ENCODE measurements at places on chromosomes 6 and 20. TPM values are rescaled to one million over a fixed set of nuclear protein-coding genes. Genes with fewer than 3 reads are reported as not detected.

ADGRF5 gene
- not detected for total RNA-seq

RIN2 gene
- total RNA-seq: 2.7 TPM

DNA sequence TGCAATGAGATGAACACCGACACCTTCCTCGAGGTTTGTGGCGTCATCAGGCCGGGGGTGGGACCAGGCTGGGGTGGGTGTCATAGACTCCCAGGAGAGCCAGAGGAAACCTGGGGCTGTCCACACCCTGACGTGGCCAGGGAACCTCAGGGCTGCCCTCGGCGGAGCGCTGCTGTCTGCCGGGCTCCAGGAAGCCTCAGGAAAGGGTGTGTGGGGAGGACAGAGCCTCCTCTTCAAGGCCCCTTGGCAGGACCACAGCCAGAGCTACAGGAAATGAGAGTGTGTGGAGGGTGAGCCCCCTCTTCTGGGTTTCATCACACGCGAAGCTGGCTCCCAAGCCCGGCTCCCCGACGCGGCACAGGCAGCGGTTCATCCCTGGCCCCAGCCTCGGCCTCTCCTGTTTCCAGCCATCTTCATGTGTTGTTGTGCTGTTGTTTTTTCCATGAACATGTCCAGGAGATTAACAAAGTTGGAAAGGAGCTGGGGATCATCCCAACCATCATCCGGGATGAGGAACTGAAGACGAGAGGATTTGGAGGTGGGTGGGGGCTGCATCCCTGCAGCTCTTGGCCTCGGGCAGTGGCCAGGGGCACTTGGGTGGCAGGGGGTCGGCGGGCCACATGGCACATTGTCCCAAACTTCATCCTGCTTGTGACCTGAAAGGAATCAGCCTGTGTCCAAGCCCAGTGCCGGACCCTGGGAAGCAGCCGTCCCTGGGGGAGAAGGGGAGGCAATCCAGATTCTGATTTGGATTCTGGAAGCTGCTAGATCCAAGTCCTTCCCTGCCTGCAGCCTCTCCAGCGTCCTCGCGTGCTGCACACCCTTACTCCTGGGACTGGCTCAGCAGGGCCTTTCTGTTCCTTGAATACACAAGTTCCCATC, 6.4 kb downstream of the NPEPL1 start:
- no peak overlapping the region for H3K27ac ChIP-seq
- peaks cover 35% of the 10 kb centered on the region for H3K36me3 ChIP-seq
- DNase-seq: no peak
- no peaks in the 10 kb centered on the region for H3K27me3 ChIP-seq
- H3K4me1 ChIP-seq: peaks cover 9% of the 10 kb centered on the region

DNA sequence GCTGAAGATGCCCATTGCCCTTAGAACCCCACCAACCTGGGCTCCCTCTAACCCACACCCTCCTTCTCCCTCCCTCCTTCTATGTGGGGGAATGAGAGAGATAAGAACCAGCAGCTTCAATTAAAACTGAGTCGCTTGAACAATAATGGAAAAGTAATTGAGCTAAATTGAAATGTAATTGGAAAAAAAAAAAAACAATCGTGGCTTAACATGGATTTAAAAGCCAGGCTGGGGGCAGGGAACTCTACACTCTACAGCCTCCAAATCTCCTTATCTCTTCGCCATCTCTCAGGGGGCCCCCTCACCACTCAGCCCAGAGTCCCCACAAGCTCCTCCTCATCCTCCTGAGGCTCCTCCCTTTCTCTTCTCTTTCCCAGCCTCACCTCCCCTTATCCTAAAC, 83.2 kb downstream of the MDGA1 start:
- H3K27ac ChIP-seq: no peak overlapping the region
- DNase-seq: no peak
- H3K36me3 ChIP-seq: no peaks in the 10 kb centered on the region
- H3K4me3 ChIP-seq: no peak overlapping the region
- no peaks in the 10 kb centered on the region for H3K27me3 ChIP-seq

DNA sequence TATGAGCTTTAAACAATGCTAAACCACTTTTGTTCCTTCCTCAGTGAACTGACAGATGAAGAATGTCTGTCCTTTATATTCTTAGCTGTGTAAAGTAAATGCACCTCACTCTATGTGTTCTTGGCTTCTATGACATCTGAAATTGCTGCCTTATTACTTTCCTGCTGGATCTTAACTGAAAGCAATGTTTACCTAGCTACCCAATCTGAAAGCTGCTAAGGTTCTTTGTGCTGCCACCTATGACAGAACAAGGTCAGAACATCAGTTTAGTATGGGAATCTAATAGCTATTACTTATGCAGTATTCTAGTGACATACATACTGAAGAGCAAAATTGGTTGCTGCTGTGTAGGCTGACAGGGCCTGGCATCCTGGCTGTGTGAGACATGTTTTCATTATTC, 444.1 kb downstream of the KHDRBS2 start:
- no peak for DNase-seq
- no peaks in the 10 kb centered on the region for H3K36me3 ChIP-seq
- H3K4me1 ChIP-seq: no peaks in the 10 kb centered on the region
- H3K27ac ChIP-seq: no peak overlapping the region
- H3K4me3 ChIP-seq: no peak overlapping the region
- no peaks in the 10 kb centered on the region for H3K27me3 ChIP-seq

PAK5 gene
- total RNA-seq: not detected

C6orf52 gene
- total RNA-seq: not detected

GRCh38 chr6:134002821-134003220, 49.6 kb downstream of the SLC2A12 start:
- H3K4me1 ChIP-seq: peaks cover 4% of the 10 kb centered on the region
- no peaks in the 10 kb centered on the region for H3K36me3 ChIP-seq
- peaks cover 3% of the 10 kb centered on the region for H3K27me3 ChIP-seq
- no peak overlapping the region for H3K4me3 ChIP-seq

TNFRSF6B gene
- not detected for total RNA-seq

UTRN gene
- total RNA-seq: 715 TPM

CLPSL1 gene
- not detected for total RNA-seq

NANP gene
- total RNA-seq: 3.2 TPM

- H3K4me3 ChIP-seq: no peak overlapping the region
- no peak overlapping the region for H3K27ac ChIP-seq
- H3K4me1 ChIP-seq: no peaks in the 10 kb centered on the region
- H3K27me3 ChIP-seq: no peaks in the 10 kb centered on the region
Measured at GRCh38 chr6:98636941-98637340, 197.4 kb upstream of the POU3F2 start.

DLL1 gene
- 16.9 TPM for total RNA-seq

COL21A1 gene
- not detected for total RNA-seq

DNA sequence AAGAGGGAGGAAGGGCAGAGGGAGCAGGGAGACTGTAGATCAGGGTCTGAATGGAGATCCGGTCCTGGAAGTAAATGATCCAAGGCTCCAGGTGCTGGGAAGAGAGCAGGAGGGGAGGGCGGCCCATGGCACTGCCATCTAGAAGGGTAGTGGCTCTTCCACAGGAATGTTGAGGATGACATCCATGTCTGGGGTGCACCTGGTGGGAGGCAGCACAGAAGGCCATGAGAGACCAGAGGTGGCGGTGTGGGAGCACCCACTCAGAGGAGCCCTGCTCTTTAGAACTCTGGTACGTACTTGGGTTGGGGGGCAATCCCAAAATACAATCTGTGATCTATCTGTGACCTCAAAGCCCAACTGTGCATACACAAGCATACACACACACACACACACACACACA, 13.5 kb downstream of the DEFB132 start:
- H3K27me3 ChIP-seq: peaks cover 4% of the 10 kb centered on the region
- no peak overlapping the region for H3K27ac ChIP-seq
- no peak overlapping the region for H3K4me3 ChIP-seq
- peaks cover 9% of the 10 kb centered on the region for H3K4me1 ChIP-seq
- DNase-seq: no peak
- no peaks in the 10 kb centered on the region for H3K36me3 ChIP-seq

- DNase-seq: no peak
- no peaks in the 10 kb centered on the region for H3K36me3 ChIP-seq
- H3K27ac ChIP-seq: no peak overlapping the region
Measured at GRCh38 chr6:10429638-10430427, 15.0 kb upstream of the TFAP2A start.

GRCh38 chr20:39800111-39800510, 838.0 kb downstream of the DHX35 start:
- no peak overlapping the region for H3K4me3 ChIP-seq
- no peak overlapping the region for H3K27ac ChIP-seq
- DNase-seq: no peak
- H3K27me3 ChIP-seq: no peaks in the 10 kb centered on the region

GRCh38 chr6:42095094-42095493, 44.8 kb downstream of the TAF8 start:
- H3K27ac ChIP-seq: no peak overlapping the region
- H3K36me3 ChIP-seq: no peaks in the 10 kb centered on the region
- no peaks in the 10 kb centered on the region for H3K4me1 ChIP-seq
- no peak for DNase-seq
- H3K4me3 ChIP-seq: no peak overlapping the region

GSTA3 gene
- total RNA-seq: not detected

- no peaks in the 10 kb centered on the region for H3K4me1 ChIP-seq
- no peaks in the 10 kb centered on the region for H3K27me3 ChIP-seq
- H3K27ac ChIP-seq: no peak overlapping the region
Measured at GRCh38 chr6:42522942-42523814, 40.7 kb upstream of the UBR2 start.

MEI4 gene
- total RNA-seq: not detected

DNA sequence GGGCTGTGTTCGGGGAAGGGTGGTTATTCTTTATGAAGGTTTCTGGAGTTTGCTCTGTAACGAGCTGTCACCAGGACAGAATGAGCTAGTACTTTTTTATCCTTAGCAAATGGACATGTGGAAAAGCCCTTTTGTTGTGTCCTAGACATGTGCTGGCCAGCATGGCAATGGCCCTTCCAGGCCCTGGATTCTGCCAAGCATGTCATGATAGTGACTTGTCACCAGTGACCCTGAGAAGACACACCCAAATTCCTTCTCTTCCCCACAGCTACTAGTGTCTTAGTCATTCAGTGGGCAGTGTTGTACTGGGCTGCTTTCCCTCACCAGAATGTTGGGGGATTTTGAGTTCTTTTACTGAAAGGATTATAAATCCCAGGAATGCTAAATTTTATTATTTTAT, 74.0 kb upstream of the XRN2 start:
- H3K4me1 ChIP-seq: no peaks in the 10 kb centered on the region
- H3K27ac ChIP-seq: no peak overlapping the region
- peaks cover 16% of the 10 kb centered on the region for H3K36me3 ChIP-seq
- no peak overlapping the region for H3K4me3 ChIP-seq
- DNase-seq: no peak

DNA sequence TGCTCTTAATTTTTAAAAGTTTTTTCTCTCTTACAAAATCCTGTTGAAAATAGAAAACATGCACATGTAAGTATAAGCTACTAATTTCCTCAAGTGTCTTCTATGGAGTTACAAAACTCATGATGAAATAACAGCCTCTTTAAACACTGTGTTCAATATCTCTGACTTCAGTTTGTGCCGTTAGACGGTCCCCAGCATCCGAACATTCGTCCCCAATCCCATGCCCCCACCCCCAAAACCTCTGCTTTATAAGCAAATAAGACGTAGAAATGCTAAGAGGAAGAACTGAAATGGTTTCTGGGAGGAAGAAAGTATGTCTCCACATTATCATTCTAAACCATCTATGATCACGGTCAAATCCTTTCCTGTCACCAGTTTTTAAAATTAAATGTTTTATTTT, 31.7 kb upstream of the MYB start:
- no peak for DNase-seq
- H3K27ac ChIP-seq: no peak overlapping the region
- H3K4me1 ChIP-seq: no peaks in the 10 kb centered on the region
- no peaks in the 10 kb centered on the region for H3K27me3 ChIP-seq
- H3K4me3 ChIP-seq: no peak overlapping the region
- H3K36me3 ChIP-seq: no peaks in the 10 kb centered on the region

PBX2 gene
- 111 TPM for total RNA-seq

DNA sequence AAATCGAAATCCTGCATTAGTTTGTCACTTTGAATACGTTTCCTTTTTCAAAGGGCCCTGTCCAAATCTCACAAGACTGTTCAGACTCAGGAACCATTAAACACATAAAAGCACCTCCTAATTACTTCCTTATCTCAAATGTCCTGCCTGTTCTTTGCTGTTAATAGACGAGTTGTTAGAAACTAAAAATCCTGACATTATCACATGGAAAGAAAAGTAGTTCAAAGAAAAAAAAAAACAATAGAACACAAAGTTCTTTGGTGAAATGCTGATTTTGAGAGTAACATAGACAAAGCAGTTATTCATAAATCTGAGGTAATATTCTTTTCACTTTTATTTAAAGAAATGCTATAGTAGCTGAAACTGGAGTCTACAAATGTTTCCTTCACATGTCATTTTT, 12.1 kb upstream of the TAB2 start:
- H3K4me1 ChIP-seq: no peaks in the 10 kb centered on the region
- DNase-seq: no peak
- H3K4me3 ChIP-seq: no peak overlapping the region
- no peaks in the 10 kb centered on the region for H3K27me3 ChIP-seq
- no peaks in the 10 kb centered on the region for H3K36me3 ChIP-seq
